ENCODE measurements at places on chromosomes 2 and 18. TPM values are rescaled to one million over a fixed set of nuclear protein-coding genes. Genes with fewer than 3 reads are reported as not detected.

PLCD4 gene
- 0.71 TPM for total RNA-seq

BMP10 gene
- total RNA-seq: not detected

COQ10B gene
- 19.4 TPM for total RNA-seq

CD207 gene
- not detected for total RNA-seq

KCNE4 gene
- total RNA-seq: 0.83 TPM

CTDSP1 gene
- 72.3 TPM for total RNA-seq

UPP2 gene
- total RNA-seq: not detected

DYSF gene
- 0.56 TPM for total RNA-seq

SPDYA gene
- total RNA-seq: 0.14 TPM

SLC14A1 gene
- not detected for total RNA-seq

All from A549 treated with RU486 at 1 μM for 4 hours (cell line).